ENCODE measurements at places on chromosomes 12 and 14. TPM values are rescaled to one million over a fixed set of nuclear protein-coding genes. Genes with fewer than 3 reads are reported as not detected.

DNA sequence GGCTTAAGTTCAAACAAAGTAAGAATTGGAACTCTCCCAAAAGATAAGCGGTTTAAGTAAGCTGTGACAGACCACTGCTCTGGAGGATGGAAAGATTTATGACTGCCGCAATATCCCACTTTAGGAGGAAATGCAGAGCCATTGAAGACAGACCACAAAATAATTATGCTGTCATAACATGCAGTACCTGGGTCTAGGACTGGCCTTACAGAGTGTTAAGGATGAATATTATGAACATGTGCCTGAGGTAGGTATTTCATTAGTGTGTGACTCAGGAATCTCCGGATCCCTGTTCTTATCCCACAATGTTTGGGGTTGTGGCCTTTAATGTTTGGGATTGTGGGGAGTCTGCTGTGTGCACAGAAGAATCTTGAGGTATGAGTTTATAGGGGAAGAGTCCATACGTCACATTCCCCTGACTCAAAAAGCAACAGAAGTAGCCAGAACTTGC lies 114.9 kb downstream of the SAMD4A start:
- no peaks in the 10 kb centered on the region for H3K36me3 ChIP-seq
- no peak for DNase-seq
- H3K27ac ChIP-seq = no peak overlapping the region
- H3K27me3 ChIP-seq = peaks cover 46% of the 10 kb centered on the region
- H3K4me3 ChIP-seq = no peak overlapping the region

The PALS1 gene
- 9.5 TPM for total RNA-seq

GRCh38 chr14:94460631-94461416 lies 8.2 kb upstream of the SERPINA11 start:
- H3K4me3 ChIP-seq = no peak overlapping the region
- no peak overlapping the region for H3K27ac ChIP-seq
- H3K4me1 ChIP-seq = peaks cover 4% of the 10 kb centered on the region
- DNase-seq = no peak

The TAS2R30 gene
- total RNA-seq = 3.1 TPM

GRCh38 chr14:67392123-67392522 lies 19.8 kb downstream of the PLEK2 start:
- H3K4me1 ChIP-seq = peaks cover 4% of the 10 kb centered on the region
- no peak for DNase-seq
- H3K36me3 ChIP-seq = peaks cover 5% of the 10 kb centered on the region
- H3K27me3 ChIP-seq = no peaks in the 10 kb centered on the region

DNA sequence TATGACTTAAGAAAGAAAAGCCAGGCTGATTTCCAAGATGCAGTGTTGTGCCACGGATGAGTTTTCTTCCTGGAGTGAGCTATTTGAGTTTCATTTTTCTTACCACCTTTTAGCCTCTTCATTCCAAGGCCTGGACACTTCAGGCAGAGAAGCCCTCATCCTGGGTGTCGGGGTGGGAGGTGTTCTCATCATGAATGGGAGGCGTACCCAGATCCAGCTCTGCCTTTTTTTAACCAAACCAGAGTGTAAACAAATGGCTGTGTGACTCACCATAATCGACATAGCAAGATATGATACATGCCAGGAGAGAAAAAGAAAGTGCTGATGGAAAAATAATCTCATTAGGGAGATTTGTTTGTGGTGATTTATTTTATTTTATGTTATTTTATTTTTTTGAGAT lies 79.9 kb downstream of the ARF6 start:
- peak overlapping the region; percentile 91 for H3K4me3 ChIP-seq
- H3K27me3 ChIP-seq = no peaks in the 10 kb centered on the region
- H3K4me1 ChIP-seq = peaks cover 63% of the 10 kb centered on the region

The CCDC91 gene
- total RNA-seq = 33.9 TPM

DNA sequence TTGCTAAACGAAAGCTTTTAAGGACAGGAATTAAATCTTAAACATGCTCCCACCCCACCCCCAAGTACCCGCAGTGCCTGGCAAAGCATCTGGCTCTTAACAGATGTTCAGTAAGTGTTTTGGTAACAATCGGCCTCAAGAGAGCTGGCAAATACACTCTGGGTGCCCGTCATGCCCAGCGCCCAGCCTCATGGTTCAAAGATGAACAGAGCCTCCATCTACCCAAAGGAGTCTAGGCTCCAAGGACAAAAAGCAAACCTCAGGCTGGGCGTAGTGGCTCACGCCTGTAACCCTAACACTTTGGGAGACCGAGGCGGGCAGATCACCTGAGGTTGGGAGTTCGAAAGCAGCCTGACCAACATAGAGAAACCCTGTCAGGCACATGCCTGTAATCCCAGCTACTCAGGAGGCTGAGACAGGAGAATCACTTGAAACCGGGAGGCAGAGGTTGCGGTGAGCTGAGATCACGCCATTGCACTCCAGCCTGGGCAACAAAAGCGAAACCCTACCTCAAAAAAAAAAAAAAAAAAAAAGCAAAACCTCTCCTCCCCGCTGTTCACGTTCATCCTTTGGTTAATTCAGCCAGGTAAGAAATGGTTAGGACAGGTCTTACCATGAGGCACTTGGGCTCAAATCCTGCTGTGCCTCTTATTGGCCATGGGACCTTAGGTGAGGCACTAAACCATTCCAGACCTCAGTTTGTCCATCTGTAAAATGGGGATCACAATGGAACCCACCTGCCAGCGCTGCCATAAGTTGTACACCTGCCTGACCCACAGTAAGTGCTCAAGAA lies 151.3 kb downstream of the BCL11B start:
- H3K27me3 ChIP-seq = peaks cover 10% of the 10 kb centered on the region
- no peak overlapping the region for H3K27ac ChIP-seq
- no peak for DNase-seq
- H3K36me3 ChIP-seq = no peaks in the 10 kb centered on the region
- H3K4me3 ChIP-seq = no peak overlapping the region
- H3K4me1 ChIP-seq = peaks cover 7% of the 10 kb centered on the region

DNA sequence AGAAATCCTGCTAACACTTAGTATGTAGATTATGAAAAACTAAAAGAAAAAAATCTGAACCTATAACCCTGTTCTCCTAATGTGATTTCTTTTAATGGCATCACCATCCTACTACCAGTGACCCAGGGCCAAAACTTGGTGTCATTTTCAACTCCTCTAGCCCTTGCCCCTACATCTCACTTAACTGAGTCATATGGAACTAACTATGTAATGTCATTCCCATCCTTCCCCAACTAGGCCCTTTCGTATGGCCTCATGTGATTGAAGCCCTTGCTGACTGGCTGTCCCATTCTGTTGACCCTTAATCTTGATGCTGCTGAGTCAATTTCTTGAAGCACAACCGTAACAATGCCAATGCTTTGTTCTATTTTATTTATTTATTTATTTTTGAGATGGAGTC lies 7.6 kb downstream of the DMAC2L start:
- no peak for DNase-seq
- no peaks in the 10 kb centered on the region for H3K27me3 ChIP-seq
- no peak overlapping the region for H3K27ac ChIP-seq
